Activated CD4-positive, alpha-beta T cell treated with anti-CD3 and anti-CD28 coated beads, Interleukin-2, amount 50 U/mL, for 1 hour (primary cell): ENCODE measurements at places on chromosomes 2 and 18.
A peak's percentile ranks its signal among the peaks of the same experiment; 100 is the strongest.

- DNase-seq, result no peak
These were observed 169.5 kb upstream of the COPS8 start for GRCh38 chr2:236916181-236916580.

GRCh38 chr2:216281876-216282275 lies 90.4 kb downstream of the MARCHF4 start:
- no peak for DNase-seq

GRCh38 chr2:200063155-200063554 lies 107.8 kb downstream of the MAIP1 start:
- no peak for DNase-seq

- no peak for DNase-seq
These were observed 92.4 kb downstream of the SOCS6 start for GRCh38 chr18:70380915-70381896.

DNA sequence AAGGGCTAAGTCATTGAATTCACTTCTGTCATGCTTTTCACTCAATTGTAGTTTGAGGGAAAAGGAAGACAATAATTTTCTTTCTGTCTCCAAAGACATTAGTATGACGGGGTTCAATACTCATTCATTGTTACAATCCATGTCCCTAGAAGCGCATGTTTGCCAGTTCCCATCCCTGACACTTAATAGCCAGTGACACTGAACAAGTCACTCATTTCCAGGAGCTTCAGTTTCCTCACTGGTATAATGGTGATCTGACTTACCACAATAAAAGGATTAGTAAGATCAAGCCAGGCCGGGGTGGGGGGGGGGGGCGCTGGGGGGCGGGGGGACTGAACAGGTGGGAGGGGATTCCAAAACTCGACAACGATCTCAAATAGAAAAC lies 144.8 kb upstream of the MAP3K20 start:
- DNase-seq, result no peak

- no peak for DNase-seq
These were observed 3.5 kb downstream of the RETREG2 start for GRCh38 chr2:219181531-219181930.

DNA sequence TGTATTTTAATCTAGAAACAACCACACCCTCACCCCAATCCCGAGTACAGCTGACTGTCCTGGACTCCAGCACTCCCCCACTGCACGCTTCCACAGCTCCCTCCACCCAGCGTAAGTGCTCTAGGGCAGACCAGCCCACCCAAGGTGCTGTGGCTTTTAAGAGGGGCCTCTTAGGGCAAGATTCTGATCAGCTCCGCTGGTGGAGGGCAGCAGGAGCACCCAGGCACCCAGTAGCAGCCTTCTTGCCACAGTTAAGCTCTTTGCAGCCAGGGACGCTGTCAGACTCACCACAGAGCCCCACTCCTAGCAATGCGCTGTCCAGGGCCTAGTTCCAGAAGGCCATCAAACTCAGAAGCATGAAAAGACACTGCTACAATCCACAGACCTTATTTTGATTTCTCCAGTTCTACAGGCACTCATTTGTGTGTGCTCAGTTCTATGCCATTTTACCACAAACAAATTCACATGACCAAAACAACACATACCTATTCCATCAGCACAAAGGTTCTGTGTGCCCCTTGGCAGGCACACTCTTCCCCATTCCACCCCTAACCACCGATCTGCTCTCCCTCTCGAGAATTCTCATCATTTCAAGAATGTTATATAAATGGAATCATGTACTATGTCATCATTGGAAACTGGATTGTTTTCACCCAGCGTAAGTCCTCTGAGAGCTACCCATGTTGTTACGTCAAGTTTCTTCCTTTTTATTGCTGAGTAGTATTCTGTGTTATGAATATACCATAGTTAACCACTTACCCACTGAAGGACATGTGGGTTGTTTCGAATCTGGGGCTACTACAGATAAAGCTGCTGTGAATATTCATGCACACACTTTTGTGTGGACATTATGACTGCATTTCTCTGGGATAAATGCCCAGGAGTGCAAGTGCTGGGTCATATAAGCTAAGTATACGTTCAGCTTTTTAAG lies 40.4 kb downstream of the PTPN2 start:
- DNase-seq, result no peak

DNA sequence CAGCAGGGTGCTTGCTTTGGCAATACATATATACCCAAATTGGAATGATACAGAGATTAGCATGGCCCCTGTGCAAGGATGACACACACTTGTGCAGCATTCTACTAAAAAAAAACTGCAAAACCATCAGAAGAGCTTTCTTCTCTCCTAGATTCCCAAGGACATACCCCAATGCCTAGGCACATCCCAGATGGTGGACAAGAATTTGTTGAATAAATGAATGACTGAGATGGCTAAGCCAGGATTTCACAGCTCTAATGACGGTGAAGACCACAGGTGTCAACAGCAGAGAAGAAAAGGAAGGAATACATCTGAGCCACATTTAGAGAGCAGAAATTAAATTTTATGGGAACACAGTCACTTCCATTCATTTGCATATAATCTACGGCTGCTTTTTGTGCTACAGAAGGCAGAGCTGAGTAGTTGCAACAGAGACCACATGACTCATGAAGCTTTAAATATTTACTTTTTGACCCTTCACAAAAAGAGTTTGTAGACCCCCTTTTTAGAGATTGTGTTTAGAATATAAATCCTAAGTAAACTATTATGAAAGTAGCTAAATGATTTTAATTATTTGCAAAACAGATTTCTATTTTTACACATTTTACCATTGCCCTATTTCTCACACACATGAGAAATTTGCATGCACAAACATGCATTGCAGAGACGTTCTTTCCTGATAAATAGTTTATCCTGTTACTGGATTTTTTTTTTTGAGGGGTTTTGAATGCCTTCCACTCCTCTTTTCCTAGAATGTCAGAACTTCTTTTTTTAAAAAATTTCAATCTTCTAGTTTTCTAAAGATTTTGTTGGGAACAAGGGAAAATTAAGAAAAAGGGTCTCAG lies 119.0 kb downstream of the PMAIP1 start:
- DNase-seq, result no peak

- DNase-seq, result no peak
These were observed 269.2 kb downstream of the NYAP2 start for GRCh38 chr2:225668606-225669266.

DNA sequence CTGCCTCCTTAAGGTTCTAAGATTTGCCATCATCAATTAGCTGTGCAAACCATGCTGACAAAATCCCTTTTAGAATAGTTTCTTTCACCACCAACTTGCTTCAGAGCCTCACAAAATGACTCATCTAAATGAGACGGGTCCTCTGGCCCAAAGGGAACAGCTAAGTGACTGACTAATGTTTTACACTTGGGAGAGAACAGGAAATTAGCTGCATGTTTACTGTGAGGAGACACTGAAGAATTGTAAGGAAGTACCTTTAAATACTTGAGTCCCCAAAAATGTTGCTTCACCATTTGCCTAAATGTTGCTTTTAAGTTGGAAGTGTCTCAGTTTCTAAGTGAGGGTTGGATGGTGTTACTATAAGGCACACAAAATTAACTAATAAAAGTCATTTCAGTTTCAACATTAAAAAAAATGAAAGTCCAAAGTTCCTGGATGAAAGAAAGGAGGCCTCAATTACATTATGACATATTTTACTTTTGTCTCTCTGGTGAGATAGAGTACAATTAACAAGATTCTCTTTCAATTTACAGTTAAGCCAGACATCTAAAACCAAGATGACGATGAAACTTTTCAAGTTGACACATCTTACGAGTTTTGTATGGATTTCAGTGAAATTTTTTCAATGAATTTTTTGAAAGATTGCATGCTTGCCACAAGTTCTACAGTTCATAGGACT lies 229.1 kb upstream of the FN1 start:
- no peak for DNase-seq

- DNase-seq, result no peak
These were observed 50.2 kb upstream of the OSR1 start for GRCh38 chr2:19408592-19408991.

- DNase-seq, result no peak
These were observed 37.8 kb downstream of the AGPS start for GRCh38 chr2:177430411-177430810.

DNA sequence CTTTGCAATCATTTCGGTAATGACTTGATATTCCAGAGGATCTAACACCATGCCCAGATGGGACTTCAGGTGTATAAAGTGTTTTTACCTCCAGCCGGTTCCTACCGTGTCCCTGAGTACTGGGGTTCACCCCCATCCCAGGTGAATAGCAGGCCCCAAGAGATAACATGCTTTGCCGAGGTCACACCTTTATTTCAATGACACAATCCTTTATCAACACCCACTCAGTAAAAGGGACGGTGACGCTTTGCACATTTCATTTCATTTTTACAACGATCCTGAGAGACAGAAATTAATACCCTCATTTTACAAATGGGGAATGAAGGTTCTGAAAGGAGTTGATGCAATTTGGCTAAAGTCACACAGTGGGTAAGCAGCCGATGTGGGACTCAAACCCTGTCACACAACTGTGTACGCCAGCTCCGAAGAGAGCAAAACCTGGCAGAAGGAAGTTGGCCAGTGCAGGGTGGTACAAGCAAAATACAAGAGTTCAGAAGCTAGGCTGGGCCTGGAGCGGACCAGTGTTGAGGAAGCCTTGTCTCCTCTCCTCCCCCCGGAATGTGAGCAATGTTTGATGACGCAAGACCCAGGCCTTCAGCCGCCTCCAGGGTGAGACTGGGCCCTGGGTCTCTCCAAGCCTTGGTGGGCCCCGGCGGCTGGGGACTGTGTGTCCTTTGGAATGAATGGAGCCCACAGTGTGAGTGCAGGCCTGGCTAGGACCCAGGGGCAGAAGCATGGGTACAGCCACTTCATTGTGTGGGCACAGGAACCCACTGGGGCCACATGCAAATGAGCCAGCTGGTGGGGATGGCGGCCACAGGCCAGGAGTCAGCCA lies 139.6 kb upstream of the MYCN start:
- no peak for DNase-seq

- DNase-seq, result no peak
These were observed 214.7 kb downstream of the RAD51AP2 start for GRCh38 chr2:17303521-17303920.

GRCh38 chr2:19815746-19816145 lies 86.0 kb downstream of the TTC32 start:
- no peak for DNase-seq

DNA sequence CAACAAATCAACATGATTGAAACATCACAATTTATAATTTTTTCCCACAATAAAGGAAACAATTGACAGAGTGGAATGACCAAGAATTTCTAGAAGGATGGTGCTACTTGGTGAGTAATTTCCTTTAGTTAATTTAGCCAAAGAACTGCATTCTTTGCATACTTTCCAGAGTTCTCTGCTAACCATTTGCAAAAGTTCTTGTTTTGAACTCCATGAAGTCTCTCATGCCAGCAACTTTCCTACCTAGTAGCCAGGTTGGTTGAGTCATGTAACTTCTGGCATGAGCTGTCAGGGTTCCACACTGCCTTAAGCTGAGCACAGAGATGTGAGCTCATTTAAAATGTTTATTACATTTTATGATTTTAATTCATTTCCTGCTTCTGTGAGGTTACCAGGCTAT lies 539.6 kb downstream of the PID1 start:
- no peak for DNase-seq

- DNase-seq, result no peak
These were observed 57.6 kb downstream of the CCNT2 start for GRCh38 chr2:134976074-134976702.

GRCh38 chr2:54581326-54582039 lies 125.4 kb downstream of the SPTBN1 start:
- DNase-seq, result no peak

DNA sequence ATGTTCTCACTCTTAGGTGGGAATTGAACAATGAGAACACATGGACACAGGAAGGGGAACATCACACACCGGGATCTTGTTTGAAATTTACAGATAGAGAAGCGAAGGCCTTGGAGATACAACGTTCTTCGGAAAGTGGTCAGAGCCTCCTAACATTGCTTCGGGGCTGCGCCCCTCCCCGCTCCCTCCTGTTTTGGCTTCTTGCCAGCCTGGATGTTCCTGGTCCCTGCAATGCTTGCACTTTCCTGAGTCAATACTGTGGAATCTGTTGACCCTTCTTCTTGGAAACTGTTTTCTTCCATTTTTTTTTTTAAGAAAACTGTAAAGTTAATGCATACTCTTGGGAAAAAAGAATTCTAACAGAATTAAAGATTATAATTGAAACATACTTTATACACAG lies 360.8 kb downstream of the SOCS6 start:
- no peak for DNase-seq

DNA sequence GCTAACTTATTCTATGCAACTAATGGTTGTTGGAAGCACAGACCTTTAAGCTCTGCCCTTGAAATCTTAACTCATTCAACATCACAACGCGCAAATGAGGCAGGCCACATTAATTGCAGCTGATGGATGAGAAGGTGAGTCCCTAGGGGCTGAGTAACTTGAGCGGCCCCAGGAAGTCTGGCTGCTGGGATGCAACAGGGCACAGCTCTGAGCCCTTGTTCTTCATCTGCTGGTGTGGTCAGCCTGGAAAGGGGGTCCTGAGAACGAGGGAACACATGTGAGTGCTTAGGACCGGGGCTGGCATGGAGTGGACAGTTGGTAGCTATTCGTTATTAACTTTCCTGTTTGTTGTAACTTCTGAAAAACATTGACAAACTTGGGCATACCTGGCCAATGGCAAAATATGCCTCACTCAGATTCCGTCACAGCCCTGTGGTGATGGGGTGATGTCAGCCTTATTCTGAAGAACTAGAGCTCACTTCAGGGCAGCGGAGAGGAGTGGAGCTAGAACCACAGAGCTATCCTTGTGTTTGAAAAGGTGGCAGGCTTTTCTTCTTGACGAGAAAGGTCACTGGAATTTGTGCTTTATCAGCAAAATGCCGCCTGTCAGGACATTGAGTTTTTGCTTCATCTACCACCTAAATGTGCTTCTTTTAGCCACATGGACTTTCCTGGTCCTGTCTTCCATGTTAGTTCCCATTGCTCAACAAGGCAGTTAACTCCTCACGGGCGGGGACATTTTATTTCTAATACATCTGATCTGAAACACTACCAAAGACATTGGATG lies 145.9 kb upstream of the FHL2 start:
- no peak for DNase-seq

DNA sequence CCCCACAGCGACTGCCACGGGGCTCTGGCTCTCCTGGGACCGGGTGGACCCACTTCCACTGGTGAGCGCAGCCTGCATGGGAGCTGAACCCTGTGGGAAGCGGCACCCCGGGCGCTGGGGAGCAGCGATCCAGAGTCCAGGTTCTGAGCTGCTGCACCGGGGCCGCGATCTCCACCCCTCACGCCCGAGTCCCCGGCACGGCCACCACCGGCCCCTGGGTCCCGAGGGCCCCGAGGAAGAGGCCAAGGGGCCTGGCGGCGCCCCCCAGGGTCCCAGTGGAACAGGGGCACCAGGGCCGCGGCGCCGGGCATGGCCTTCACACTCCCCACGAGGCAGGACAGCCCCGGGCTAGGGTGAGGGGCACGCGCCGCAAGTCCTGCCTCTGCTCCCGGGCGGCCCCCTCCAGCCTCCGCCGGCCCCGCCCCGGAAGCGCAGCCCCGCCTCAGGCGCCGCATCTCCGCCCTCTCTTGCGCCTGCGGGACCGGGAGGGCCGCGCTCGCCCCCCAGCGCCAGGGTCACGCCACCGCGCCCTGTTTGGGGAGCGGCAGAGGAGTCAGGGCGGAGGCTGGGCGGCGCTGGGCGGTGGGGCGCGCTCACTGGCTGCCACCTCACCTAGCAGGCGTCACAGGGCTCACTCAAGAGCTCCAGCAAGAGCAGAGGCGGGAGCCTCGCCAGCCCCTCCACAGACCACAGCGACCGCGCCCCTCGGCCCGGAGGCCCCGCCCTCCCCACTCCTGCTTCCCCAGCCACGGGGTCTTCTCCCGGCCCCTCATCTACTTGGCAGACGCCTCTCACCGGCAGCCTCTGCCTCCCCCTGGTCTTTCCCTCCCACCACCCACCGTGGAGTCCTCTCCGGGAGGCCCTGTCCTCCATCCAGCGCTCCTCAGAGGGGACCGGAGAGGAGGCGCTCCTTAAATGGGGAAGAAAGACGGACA lies 26.8 kb downstream of the THAP4 start:
- peak; percentile 91 for DNase-seq
